ENCODE measurements at places on chromosomes 12 and 14.
A peak's percentile ranks its signal among the peaks of the same experiment; 100 is the strongest.

DNA sequence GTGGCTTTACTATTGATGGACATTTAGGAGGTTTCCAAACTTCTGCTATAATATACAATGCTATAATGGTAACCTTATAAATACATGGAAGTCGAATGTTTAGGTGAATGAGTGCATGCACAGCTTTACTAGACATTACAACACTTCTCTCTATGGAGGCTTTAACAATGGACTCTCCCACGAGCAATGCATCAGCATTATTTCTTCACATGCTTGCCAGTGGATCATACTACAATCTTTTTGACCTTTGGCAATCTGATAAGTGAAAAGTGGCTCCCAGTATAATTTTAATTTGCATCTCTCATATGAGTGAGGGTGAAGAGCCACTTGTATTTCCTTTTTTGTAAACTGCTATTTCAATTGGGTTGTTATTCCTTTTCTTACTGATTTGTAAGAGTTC is 18.2 kb downstream of the RDH12 start:
- DNase-seq = no peak

DNA sequence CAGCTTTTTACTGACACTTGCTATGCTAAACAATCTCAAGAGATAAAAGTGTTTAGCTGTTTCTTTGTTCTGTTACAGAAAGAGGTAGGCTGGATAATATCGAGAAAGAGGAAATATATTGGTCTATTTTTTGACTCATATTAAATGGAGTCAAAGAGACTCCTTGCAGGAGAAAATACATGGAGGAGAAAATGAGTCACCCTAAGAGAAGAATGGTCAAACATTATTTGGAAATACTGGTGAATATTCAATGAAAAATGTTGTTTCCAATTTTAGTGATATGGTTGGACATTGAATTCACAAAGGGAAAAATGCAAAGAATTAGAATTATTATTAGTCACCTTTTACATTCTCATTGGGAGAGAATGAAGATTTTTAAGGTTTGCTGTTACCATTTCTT is 3.2 kb downstream of the KCNJ8 start:
- DNase-seq = peak; percentile 74

- peak; percentile 21 for DNase-seq
Observed at GRCh38 chr12:29113101-29113500, 36.0 kb upstream of the FAR2 start.

DNA sequence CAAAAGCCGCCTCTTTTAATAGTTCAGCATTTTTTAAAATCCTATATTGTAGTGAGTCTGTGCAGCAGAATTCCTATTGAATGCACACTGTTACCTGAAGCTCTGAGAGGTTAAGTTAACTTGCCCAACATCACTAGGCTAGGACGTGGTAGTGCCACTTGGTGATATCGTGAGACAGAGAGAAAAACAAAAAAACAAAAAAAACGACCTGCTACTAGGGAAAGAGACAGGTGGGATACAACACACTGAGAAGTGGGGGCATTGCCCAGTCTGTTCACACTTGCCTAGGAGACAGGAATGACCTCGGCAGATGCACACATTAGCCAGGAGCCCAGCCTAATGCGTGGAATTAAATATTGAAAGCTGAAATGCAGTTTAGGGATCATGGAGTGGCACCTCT is 129.7 kb upstream of the CCND2 start:
- DNase-seq = no peak

- no peak for DNase-seq
Observed at GRCh38 chr12:127340381-127340780, 926.6 kb upstream of the TMEM132C start.

DNA sequence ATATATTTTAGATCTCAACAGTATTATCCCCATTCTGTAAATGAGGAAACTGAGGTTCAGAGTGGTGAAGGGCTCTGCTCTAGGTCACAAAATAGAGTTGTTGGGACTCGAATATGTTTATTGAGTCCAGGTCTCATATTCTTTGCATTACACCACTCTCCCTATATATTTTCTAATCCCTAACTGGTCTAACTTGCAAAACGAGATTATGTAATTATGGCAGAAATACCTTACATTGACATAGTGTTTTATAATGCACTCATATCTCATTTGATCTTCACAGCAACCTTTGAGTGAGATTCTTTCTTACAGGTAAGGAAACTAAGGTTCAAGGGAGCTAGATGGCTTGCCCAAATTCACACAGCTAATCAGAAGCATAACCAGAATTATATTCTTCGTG is 106.9 kb upstream of the LRIG3 start:
- DNase-seq = no peak

- DNase-seq = no peak
Observed at GRCh38 chr14:59419303-59419702, 45.9 kb downstream of the GPR135 start.

Measured in IMR-90 (cell line).